ENCODE measurements at places on chromosomes 13 and 19. TPM values are rescaled to one million over a fixed set of nuclear protein-coding genes. Genes with fewer than 3 reads are reported as not detected.

DNA sequence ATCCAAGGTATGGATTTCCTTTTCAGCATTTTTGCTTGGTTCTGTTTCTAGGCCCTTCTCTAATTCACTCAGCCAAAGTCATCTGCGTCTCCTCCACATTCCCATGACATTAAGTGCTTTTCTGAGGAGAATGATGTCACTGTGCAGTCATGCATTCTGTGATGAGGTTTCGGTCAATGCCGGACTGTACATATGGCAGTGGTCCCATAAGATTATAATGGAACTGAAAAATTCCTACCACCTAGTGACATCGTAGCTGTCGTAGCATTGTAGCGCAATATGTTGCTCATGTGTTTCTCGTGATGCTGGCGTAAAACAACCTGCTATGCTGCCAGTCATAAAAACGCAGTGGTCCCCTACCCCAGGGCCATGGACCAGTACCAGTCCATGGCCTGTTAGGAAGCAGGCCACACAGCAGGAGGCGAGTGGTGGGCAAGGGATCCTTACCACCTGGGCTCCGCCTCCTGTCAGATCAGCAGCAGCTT lies 63.4 kb upstream of the TNFRSF19 start:
- DNase-seq = no peak

GRCh38 chr13:51539887-51540286 lies 44.4 kb upstream of the WDFY2 start:
- DNase-seq = no peak

DNA sequence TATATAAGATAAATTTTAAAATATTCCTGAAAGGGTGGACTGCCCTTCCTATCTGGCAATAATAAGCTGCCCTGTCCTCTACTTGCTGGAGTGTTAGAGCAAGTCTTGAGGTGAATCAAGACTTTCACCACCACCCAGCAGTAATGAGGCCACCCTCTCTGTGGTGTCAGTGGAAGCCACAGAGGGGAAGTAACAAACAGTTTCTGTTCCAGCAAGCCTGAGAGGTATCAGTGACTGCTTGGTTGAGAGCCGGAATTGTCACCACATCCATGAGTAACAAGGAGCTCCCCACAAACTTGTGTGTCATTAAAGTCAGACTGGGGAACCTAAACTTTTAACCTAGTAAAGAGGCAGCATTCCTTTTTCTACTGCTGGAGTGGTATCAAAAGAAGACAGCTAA lies 532.7 kb upstream of the SPRY2 start:
- no peak for DNase-seq

CADM4 gene
- 0.66 TPM for total RNA-seq

GRCh38 chr19:273393-273792 lies 17.8 kb downstream of the PLPP2 start:
- DNase-seq = no peak

DNA sequence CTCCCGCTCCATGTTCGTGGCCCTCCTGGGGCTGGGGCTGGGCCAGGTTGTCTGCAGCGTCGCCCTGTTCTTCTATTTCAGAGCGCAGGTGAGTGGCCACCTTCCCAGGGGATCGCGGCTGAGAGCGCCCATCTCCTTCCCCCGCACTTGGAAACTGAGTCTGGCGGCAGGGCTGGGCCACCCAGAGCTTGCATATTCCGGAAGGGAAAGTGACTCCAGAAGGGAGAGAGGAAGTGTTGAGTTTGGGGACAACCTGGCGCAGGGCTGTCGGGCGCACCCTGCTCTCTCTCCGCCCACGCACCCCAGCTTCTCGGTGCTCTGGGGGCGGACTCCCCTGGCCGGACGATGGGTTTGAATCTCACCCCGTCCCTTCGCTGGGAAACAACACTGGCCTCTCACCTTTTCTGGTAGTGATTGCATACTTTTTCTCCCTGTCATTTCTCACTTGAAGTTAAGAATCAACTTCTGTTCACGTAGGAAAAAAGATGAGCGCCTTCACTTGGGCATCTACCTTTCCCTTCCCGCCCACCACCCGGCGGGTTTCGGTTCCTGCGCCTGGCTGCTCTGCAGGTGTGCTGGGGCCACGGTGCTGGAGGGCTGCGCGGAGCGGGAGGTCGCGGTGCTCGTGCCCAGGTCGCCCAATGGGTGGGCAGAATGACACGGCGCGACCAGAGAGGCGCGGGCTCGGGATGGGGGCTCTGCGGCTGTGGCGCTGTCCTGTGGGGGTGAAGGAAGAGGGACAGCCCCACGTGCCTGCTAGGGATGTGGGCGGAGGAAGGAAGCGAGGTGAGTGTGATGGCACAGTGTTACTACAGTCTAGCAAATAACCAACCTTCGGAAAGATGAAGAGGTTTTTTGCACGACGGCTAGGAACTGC lies 721 bp downstream of the TNFSF11 start:
- DNase-seq = peak; percentile 52

DNA sequence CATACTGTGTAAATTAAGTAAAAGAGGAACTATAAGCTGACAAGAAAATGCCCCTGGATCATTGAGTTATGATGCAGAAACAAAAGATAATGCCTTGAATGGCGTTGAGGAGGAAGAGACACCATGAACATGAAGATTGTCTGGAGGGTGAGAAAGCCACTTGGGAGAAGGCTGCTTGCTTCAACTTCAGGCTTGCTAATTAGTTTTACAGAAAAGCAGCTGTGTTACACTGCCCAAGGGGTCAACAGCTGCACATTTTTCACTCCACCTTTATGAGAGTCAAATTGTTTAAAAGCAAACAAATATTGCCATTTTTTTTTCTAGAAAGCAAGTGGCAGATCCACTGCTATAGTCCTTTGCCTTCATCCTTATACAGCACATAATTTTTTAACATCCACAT lies 35.5 kb upstream of the KLF12 start:
- no peak for DNase-seq

- no peak for DNase-seq
Measured at GRCh38 chr19:40262422-40262821, 22.7 kb downstream of the AKT2 start.

DNA sequence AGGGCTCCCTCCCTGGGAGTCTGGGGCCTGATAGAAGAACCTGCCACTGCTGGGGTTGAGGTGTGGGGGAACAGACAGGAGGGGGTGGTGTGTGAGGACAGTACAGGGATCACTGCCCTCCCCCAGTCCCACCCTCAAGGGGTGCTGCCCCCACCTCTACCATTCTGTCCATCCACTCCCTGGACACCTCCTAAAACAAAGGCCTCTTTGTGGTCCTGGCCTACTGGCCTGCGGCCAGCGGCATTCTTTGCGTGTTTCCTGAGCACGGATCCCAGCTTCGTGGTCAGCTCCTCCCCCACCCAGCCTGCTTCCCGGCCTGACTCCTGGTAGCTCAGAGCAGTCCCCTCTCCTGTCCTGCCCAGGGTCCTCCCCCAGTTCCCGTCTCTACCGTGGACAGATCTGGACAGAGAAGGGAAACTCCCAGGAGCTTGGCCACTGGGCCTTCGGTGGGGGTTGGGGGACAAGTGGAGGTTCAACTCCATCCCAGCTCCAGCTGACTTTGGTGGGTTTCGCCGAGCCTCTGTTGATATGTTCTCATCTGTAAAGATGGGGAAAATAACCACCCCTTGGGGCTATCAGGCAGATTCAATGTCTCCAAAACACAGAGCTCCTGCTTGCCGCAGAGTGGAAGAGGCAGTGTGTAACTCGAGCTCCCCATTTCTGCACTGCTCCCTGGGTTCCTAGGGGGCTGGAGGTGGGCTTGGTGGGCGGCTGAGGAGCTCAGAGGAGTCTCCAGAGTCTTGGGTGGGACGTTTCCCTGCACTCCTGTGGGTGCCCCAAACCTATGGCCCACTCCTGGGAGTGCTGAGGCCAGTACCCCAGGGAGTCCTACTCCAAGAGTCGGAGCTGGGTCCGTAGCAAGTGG lies 48.7 kb downstream of the LYL1 start:
- DNase-seq = no peak

DNA sequence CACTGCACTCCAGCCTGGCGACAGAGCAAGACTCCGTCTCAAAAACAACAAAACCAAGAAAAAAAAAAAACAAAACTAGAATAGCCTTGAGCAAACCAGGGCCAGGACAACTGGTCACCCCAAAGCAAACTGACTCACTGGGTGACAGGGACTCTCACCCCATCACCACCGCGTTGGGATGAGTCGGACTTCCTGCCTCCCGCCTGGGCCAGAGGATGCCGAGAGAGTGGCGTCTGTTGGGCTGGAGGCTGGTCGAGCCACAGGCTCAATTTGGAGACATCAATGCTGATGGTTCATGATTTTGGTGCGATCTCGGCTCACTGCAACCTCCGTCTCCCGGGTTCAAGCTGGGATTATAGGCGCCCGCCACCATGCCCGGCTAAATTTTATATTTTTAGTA lies 11.6 kb downstream of the TMPRSS9 start:
- DNase-seq = no peak

DNM2 gene
- total RNA-seq = 191 TPM

DNA sequence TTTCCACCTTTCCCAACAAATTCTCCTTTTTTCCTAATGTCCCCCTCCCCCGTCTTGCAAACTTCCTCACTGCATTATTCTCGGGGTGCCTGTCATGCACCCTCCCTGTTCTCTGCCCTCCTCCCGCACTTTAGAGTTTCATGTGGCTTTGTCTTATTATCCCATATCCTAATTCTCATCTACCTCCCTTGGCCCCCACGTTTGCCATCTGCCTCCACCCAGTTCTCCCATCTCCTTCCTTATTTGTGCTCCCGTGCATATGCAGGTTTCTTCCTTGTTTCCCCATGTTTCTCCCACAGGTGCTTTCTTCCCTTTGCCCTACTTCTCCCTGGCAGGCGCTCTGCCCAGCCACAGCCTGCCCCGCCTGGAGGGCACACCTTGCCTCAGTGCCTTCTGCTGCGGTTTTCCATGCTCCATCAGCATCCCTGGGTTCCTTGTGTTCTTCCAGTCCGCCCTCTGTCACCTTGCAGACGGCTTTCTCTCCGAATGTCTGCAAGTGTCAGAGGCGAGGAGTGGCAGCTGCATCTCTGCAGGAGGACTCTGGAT lies 1.5 kb downstream of the SPATA13 start:
- no peak for DNase-seq

- DNase-seq = no peak
Measured at GRCh38 chr13:25286308-25286968, 850 bp downstream of the MTMR6 start.

PHF11 gene
- 57.2 TPM for total RNA-seq

DNA sequence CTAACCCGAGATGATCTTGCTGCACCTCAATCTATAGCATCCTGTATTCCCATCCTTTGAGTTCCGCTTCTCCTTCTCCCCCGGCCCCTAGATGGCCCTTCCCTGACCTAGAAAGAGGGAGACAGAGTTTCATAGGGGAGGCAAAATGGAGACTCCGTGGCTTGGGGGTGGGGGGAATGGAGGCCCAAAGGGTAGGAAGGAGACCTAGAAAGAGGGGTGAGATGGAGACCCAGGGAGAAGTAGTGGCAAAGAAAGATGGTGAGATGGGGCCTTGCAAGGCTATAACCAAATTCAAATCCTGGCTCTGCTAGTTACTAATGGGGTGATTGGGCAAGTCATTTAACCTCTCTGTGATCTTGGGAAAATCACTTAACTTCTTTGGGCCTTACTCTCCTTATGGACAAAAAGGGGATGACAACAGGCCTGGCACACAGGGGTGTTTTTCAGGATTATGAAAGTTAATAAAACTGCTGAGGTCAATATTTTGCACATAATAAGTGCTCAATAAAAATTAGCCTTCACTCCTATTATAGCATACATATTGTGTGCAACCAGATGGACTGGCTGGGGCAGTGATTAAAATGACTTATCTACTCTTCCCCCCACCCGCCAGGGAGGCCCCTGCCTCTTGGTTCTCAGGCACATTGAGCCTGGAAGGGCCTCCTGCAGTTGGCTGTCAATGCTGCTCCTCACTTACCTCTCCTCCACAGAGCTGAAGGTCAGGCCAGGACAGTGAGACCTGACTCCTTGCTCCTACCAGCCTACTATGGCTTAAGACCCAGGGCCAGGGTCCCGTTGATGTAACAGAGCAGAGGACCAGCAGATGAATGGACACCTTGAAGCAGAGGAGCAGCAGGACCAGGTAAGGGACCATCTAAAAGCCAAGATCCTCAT lies 633 bp downstream of the SPHK2 start:
- no peak for DNase-seq

LYPD3 gene
- 3.0 TPM for total RNA-seq

IQCN gene
- total RNA-seq = 1.5 TPM

DNA sequence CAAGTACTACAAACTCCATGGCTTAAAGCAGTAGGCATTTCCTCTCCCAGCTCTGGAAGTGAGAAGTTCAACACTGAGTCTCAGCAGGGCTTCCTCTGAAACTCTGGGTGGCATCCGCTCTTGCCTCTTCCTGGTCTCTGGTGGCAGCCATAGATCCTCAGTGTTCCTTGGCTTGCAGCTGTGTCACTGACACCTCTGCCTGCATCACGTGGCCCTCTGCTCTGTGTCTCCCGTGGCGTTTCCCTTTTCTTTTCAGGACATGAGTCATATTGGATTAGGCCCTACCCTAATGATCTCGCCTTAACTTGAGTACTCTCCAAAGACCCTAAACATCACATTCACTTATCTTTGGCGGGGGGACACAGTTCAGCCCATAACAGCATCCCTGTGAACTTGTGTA lies 466.7 kb downstream of the MYO16 start:
- no peak for DNase-seq

DNA sequence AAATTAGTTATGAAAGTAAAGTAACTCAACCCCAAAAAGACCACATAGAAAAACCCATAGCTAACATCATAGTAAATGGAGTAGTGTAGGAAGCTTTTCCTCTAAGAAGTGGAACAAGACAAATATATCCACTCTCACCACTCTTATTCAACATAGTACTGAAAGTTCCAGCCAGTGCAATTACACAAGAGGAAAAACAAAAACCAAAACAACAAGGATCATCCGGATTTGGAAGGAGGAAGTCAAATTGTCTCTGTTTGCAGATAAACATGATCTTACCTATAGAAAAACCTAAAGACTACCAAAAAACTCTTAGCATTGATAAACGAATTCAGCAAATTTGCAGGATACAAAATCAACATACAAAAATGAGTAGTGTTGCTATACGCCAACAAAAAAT lies 8.5 kb upstream of the SIGLEC8 start:
- no peak for DNase-seq

DNA sequence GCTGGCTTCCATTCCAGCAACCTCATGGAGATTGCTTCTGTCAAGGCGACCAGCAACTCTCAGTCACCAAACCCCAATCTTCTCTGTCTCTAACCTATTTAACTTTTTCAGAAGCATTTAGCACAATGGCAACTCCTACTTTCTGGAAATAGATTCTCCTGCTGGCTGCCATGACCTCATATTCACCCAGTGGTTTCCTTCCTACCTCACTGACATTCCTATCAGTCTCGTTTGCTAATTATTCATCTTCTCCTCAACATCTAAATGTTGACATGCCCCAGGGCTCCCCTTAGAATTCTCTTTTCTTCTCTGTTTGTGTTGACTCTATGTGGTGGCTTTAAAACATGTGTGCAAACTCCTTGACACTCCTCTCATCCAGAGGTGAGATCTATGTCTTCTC lies 106.7 kb downstream of the OLFM4 start:
- DNase-seq = no peak

Measured in activated naive CD4-positive, alpha-beta T cell treated with anti-CD3 and anti-CD28 coated beads, Interleukin-2, amount 50 U/mL, for 72 hours (primary cell).